Activated CD4-positive, CD25-positive, alpha-beta regulatory T cell treated with anti-CD3 and anti-CD28 coated beads, Interleukin-2, amount 50 U/mL, for 72 hours (primary cell): ENCODE measurements at places on chromosomes 6 and 20.

- DNase-seq = no peak
These were observed 98.4 kb upstream of the KCNG1 start for GRCh38 chr20:51121272-51121671.

DNA sequence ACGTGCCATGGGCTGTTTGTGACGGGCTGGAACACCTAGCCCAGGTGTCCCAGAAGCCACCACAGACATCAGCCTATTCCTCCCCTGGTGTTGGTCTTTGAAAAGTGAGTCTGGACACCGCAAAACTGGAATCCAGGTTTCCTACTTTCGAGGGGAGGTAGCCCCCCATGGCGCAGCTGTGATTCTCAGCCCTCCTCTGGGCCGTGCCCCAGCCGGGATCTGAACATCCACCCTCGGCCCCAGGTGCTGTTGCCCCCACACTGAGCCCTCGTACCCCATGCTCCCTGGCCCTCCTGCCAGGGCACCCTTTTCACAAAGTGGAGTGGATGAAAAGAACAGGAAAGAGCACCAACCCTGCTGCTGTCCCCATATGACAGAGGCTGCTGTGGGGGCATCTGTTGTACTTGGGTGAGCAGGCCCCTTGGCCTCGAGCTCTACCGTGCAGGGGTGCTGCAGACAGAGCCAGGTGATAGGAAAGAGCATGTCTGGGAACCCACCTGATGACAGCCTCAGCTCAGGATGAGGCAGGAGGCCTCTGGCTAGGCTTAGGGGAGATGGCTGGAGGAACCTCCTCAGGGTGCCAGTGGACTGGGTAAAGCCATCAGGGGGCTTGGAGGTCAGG is 18.8 kb upstream of the MAS1L start:
- DNase-seq = no peak

- no peak for DNase-seq
These were observed 25.7 kb downstream of the EZR start for GRCh38 chr6:158793432-158793831.

DNA sequence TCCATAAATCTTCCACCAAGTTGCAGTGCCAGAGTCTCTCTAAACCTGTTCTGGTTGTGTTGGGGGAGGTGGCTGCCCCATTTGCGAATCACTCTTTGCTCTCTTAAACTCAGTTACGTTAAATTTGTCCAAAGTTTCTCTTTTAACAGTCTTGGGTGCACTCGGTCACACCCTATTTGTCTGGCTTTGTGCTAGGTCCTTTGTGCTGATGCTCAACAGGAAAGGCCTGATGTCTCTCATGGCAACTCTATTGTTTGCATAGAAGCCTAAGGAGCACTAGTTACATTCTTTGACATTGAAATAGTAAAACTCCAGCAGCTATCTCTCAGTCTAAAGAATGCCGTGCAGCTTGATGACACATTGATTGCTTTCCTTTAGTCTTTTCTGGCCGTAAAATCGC is 105.1 kb downstream of the TRMT11 start:
- no peak for DNase-seq

GRCh38 chr6:41455818-41456217 is 90.4 kb upstream of the FOXP4 start:
- DNase-seq = no peak

GRCh38 chr6:5525209-5525608 is 263.9 kb downstream of the FARS2 start:
- DNase-seq = no peak

DNA sequence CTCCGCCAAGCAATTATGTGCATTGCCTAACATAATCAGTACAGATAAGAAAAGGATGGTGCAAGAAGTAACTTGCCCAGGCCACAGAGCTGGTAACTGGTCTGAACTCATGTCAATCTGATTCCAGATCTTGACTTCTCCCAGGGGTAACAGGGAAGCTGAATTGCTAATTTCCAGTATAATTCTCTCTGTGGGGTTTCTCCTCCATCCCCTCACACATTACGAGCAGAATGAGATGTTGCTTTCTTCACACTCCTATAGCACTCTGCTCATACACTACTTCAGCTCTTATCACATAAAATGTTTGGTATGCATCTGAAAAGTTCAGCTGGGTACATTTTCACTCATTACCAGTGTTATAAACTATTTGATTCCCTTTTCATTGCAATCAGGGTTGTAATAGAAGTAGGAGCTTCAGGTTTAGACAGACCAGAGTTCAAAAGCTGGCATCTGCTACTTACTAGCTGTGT is 24.0 kb upstream of the LRRC1 start:
- no peak for DNase-seq

GRCh38 chr6:136564180-136564579 is 14.0 kb upstream of the MAP7 start:
- no peak for DNase-seq
